Naive thymus-derived CD4-positive, alpha-beta T cell (primary cell): ENCODE measurements at places on chromosomes 6 and 20. TPM values are rescaled to one million over a fixed set of nuclear protein-coding genes. Genes with fewer than 3 reads are reported as not detected.

CTCFL gene
- total RNA-seq = not detected

APCDD1L gene
- not detected for total RNA-seq

ELOVL4 gene
- 0.68 TPM for total RNA-seq

HLA-DRB1 gene
- total RNA-seq = 18.4 TPM

COL19A1 gene
- total RNA-seq = 0.40 TPM

GRM4 gene
- not detected for total RNA-seq

LAMA4 gene
- total RNA-seq = not detected
